ENCODE measurements at places on chromosomes 3 and 15.

DNA sequence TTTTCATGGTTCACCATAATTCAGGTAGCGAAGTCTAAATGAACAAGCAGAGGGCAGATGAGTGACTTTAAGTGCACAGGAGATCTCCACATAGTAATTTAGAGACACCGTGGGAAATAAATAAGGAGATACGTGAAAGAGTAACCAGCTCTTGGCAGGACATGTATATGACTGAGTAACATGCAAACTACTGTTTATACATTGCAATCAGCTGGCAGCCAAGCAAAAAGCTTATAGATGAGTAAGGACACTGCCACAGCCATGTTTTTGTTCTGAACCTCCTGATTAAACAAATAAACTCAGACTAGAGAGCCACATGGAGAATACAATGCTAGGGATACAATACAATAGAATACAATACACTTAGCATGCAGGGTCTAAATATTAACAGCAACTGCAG, 252.4 kb downstream of the FHIT start:
- no peak for DNase-seq

DNA sequence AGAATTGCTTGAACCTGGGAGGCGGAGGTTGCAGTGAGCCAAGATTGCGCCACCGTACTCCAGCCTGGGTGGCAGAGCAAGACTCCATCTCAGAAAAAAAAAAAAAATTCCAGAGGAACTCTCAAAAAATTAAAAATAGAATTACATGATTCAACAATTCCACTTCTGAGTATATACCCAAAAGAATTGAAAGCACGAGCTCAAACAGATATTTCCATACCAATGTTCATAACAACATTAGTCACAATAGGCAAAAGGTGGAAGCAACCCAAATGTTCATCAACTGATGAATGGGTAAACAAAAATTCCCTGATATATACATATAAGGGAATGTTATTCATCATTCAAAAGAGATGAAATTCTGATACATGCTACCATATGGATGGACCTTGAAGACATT, 16.9 kb upstream of the MORF4L1 start:
- DNase-seq, result no peak

DNA sequence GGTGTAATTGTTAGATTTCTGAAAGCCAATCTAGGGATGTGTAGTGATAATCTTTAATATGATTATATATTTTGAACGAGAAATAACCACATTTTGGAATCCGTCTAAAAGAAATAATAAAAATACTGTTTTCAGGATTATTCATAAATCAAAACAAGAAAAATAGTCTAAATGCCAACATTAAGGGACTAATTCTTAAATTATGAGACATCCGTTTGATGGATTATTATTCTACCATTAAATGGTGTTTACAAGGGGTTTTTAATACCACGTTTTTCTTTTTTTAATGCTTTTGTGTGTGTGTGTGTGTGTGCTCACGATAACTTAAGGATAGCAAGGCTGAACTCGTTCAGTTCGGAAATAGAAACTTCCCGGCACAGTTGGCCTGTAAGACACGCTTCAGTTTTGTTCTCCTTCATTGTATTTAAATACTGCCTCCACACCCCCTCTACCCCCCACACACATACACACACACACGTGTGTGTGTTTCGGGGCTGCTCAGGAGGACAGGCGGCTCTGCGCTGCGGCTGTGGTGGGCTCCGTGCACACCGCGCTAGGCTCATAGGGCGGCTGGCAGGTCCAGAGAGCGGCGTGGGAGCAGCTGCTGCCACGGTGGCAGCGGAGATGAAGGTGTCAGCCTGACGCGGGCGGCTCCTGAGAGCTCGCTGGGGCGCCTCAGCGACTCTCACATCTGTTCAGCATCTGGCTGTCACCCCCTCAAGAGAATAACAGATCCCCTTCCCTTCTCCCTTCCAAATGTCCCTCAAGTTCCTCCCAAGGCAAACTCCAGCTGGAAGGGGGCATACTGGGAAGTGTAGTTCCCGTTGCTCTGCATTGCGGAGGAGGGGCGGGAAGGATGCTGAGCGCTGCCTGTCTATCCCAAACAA, 23.0 kb upstream of the ANP32A start:
- DNase-seq, result no peak

DNA sequence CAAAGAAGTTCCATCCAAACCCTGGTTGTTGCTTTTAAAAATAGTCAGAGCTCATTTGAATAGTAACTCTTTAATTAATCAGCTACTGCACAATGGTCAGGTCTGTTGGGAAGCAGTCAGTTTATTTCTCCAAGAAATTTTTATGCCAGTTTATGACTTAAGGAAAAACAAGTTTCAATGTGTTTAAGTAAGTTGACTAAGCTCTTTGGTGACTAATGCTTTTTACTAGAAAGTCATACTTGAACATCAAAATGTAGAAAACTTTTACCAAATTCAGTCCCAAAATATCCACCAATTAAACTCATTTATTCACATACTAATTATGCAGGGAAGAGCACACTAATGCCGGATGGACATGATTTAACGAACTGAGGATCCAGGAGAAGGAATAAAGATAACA, 22.1 kb downstream of the PRICKLE2 start:
- no peak for DNase-seq

- DNase-seq, result peak; percentile 8
Measured at GRCh38 chr3:71754610-71755253, 1.1 kb downstream of the GPR27 start.

GRCh38 chr15:83565138-83565537, 88.8 kb upstream of the ADAMTSL3 start:
- no peak for DNase-seq

DNA sequence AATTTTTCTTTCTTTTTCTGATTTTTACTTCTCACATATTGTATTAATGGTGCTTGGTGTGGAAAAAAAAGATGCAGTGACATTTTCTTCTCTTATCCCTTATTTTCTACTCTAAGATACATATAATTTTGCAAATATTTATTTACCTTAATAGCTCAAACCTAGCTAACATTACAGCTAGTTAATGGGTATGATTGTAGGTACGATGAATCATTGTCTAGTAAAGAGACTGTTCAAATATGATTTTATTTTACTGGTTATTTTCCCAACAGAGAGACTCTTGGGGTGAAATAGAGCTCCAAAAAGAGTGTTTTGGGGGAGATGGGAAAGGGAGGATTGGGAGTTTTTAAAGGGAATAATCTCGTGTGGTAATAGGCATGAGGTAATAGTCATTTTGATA, 206.0 kb downstream of the RBMS3 start:
- no peak for DNase-seq

GRCh38 chr3:103991-104390, 92.6 kb upstream of the CHL1 start:
- no peak for DNase-seq

GRCh38 chr3:13007251-13007941, 65.8 kb downstream of the IQSEC1 start:
- no peak for DNase-seq

DNA sequence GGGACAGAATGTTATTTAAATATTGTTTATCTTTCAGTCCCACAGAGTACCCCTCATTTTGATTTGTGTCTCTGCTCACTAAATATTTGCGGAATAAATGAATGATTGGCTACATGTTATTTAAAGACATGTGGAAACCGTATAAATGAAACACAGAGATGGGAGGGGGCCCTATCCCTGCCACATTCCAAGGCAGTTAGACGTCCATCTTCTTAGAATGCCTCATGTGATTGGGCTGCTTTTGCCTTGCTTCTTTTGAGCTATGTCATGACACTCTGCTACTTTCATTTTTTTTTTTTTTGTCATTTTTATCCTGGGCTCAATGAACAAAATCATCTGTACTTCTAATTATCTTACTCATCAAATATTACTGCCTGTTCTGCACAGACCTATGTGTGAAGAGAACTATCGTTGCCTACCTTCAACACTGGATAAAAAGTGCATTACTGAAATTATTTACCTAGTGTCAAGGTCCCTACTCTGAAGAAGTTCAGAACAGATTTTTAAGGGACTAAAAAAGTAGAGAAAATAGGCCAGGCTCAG, 83.9 kb upstream of the FAM98B start:
- DNase-seq, result no peak

DNA sequence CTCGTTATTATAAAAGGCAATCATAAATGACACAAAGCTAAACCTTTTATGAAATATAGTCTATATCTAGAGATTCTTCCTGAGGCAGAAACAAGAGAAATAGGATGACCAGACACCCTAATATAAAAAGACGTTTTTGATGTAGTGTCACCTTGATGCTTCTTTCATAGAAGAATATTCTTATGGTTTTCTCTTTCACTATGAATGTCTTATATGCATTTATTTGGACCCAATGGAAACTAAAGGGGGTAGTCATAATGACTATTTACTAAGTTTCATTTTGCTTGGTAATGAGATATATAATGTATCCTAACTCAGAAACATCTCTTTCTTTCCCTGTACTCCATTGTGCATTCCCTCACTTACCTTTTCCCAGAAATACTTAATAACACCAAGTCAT, 393.9 kb downstream of the RAP2B start:
- DNase-seq, result no peak

DNA sequence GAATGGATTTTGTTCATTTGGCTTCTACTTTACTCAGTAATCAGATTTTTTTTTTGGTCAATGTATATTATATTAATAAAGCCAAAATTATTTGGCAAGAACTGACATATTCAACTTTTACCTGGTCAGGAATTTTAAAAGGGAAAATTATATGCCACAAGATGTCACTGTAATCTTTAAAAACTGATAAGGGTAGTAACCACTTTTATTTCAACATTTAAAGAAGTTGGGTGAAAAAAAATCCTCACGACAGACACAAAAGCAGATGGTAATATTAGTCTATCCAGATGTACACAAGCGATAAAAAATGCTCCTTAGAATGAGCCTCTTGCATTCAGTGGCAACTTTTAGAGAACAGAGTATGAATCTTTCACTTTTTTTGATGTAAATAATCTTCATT, 101.9 kb downstream of the SERPINI1 start:
- no peak for DNase-seq
